ENCODE measurements at places on chromosomes 6 and 20. TPM values are rescaled to one million over a fixed set of nuclear protein-coding genes. Genes with fewer than 3 reads are reported as not detected.
A peak's percentile ranks its signal among the peaks of the same experiment; 100 is the strongest.

DNA sequence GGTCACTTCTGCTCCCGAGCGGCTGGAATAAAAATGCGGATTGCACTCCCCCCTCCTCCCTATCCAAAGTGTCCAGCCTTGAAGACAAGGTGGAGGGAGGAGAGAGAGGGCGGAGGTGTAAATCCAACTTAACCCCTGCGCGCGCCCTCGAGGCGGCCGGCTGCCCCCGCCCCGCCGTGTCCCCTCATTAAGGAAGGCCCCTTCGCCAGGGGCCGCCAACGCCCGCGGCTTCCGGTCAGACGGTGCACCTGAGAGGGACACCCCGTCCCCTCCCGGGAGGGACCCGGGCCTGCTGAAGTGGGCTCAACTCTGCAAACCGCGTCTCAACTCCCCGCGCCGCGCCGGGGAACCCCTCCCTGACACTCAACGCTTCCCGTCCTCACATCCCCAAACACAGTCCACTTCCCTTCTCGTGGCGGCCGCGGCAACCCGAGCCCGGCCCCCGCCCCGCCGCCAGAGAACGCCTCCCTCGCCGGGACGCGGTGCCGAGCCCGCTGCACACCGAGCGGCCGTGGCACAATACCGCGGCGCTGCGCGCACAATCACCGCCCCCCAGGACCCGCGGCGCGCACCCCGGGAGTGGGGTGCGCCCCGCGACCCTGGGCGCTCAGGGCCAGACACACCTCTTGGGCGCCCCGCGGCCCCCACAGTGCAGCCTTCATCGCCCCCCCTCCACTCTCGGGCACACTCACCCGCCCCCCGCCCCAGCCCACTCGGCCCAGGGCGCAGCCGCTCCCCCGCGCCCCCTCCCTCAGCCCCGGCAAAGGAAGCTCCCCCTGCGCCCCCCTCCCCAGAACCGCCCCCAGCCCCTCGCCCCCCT, 102.5 kb downstream of the NOL4L start:
- DNase-seq: no peak

- DNase-seq: no peak
Observed at GRCh38 chr6:52183131-52183713, 3.0 kb upstream of the IL17A start.

DNA sequence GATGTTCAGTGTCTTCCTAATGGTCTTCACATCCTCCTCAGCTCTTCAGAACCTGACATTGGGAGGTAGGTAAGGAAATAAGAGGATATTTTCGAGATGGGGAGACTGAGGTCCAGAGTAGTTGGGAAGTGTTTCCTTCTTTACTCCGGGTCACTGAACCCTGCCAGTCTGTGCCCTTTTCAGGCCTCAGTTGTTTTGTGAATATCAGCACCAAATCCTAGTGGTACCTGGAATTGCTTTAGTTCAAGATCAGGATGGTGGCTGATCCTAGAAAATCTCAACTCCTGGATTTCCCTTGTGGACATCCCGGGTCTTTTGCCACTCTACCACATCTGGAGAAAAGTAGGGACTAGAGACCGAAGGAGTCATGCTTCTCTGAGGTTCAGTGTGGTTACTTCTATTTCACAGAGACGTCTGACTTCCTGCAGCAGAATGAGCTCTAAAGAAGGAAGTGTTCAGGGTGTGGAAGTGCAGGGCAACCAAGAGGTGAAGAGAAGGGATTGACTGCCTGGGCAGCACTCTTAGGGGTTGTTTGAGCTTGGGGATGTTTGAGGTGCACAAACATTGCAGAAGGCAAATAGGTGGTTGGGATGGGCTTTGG, 995 bp downstream of the STK4 start:
- DNase-seq: peak; percentile 25

DNA sequence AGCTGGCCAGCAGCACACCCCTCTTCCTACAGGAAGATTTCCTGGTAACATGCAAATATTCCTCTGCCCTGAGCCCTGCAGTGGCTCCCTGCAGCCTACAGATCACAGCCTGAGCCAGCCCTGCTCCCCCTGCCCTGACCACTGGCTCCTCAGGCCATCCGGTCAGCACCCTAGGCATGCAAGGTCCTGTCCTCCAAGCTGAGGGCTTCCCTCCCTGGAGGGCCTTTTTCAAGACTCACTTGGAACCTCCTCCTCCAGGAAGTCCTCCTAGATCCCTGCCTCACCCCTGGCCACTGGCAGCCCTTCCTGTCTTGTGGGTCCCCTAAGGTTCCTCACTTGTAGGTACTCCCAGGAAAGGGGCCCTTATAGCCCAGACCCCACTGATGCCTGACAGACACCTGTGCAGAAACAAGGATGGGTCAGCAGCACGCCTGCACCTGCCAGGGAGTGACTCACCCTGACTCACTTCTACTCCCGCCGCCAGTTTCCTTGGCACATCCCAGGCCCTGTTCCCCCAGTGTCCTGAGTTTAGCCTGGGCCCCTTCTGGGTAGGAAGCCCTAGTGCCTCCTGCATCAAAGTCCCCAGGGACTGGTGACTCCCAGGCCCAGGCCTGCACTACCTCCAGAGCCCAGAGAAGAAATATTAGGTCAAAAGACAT, 3.2 kb downstream of the SLC4A11 start:
- no peak for DNase-seq

DNA sequence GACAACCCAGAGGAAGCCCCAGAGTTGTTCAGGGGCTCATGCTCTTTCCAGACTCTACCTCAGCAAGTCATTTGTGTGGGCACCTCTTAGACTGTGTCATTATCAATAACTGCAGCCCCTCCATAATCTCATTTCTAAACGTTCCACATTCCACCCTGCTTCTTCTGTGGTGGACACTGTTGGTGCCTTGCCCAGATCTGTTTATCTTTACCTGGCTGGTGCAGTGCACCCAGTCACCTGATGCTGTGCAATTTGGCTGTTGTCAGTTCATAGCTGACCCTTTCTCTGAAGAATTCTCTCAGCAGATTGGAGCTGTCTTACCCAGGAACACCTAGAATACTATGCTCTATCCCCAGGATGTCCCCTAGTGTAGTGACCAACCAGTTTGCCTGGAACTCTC, 80.0 kb downstream of the ATRN start:
- no peak for DNase-seq

The MLN gene
- not detected for total RNA-seq

The ZNF334 gene
- total RNA-seq: 1.4 TPM

The DDX39B gene
- 305 TPM for total RNA-seq

The CFAP206 gene
- total RNA-seq: not detected

Data from HFFc6 (cell line).